ENCODE measurements at places on chromosomes 3 and 15.

- no peak for DNase-seq
Observed at GRCh38 chr3:115741650-115742049, 118.3 kb downstream of the GAP43 start.

GRCh38 chr15:41690636-41691035 is 30.4 kb downstream of the MGA start:
- DNase-seq: no peak

DNA sequence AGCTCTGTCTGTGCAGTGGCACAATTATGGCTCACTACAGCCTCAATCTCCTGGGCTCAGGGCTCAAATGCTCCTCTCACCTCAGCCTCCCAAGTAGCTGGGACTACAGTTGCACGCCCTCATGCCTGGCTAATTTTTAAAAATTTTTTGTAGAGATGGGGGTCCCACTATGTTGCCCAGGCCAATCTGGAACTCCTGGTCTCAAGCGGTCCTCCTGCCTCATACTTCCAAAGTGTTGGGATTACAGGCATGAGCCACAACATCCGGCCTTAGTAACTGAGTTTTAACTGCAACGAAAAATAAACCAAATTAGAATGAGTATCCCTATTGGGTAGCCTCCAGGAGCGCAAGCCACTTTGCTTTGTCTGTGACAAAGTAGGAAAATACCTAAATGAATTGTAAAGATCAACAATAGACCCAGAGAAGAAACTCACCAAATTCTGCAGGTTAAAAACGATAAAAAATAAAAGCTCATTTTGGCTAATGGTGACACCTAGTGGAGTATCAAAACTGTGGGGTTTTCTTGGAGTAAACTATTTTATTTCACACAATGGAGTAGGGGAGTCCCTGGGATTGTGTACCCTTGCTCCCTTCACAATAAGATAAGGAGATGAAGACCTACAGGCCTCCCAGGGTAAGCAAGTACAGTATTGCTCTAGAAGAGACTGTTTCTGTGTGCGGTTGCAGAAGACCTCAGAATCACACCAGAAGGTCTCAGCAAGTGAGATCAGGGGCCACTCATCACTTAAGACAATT is 21.0 kb upstream of the CA12 start:
- peak; percentile 70 for DNase-seq

DNA sequence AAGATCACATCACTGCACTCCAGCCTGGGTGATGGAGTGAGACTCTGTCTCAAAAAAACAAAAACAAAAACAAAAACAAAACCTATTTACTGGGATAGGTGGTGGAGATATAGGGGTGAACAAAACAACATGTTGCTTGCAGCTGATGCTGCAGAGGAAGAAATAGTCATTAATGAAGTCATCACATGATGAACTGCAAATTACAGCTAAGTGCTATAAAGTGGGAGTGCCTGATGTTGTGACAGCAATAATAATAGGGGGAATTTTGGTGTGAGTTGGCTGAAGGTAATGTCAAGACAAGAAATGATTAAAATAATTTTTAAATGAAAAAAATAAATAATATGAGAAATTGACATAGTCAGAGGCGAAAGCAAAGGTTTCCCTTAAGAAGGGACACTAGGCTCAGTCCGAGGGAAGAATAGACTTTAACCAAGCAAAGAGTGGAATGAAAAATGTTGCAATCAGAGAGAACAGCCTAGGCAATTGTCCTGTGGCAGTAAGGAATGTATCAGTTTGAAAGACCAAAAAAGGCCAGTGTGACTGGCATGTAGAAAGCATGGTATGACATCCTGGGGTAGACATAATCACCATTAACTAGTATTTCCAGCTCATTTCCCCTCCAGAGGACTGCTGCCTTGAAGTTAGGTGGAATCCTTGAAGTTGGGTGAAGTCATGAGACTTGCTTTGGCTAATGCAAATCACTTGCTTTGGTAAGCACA is 14.7 kb upstream of the PIK3CB start:
- DNase-seq: no peak

DNA sequence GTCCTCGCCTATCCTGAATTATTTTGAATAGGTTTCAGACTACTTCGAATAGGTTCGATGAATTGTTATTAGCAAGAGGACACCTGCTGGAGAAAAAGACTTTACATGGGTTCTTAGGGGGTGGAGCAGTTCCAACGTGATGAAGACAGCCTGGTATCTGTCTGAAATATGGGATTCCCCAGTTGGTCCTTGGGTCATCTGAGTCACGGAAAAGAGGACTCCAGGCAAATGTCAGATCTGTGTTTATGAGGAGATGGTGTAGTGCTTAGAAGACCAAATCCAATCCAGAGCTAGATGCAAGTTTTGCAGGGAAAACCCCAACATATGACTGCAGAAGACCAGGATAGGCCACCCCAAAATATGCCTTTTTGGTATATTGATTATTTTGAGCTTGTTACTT is 98.9 kb upstream of the IGSF10 start:
- no peak for DNase-seq

GRCh38 chr3:12695112-12695511 is 31.2 kb upstream of the RAF1 start:
- no peak for DNase-seq

DNA sequence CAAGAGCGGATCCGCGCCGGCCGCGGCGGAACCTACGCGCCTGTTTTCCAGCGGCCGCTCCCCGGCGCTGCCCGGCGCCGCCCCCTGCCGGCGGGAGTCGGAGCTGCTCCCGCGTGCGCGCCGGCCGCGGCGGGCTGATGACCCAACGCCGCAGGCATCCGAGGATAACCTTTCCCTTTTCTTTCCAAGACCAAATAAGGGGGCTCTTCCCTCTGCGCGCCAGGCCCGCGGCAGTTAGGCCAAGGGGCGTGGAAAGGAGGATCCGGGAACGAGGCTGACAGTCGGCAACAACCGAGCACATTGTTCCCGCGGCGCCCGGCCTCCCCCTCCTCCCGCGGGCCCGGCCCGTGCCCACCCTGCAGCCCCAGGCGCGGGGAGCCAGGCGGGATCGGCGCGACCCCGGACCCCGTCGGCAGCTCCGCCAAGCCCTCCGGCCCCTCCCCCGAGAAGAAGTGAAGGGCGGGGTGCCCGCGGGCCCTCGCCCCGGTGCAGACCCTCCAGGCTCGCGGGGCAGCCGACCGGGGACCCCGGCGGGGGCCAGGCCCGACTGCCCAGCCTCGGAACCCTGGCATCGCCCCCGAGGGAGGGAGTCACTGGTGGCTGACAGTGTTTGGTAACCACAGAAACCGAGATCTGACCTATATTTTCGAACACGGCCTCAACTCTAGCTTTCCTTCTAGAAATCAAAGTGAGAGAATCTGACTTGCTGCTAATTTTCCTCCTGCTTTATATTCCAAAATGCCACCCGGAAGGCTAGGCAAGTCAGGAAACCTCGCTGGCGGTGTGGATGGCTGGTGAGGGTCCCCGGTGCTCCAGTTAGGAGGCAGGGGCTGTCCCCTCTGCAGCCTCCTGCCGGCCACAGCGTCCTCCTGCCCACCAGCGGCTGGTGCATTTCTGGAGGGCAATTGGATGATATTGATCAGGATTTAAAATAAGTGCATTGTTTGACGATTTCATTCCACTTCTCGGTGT is 45.6 kb upstream of the SYNM start:
- peak; percentile 33 for DNase-seq

GRCh38 chr15:86375733-86376280 is 296.1 kb downstream of the AGBL1 start:
- DNase-seq: no peak

GRCh38 chr3:126661532-126662364 is 6.8 kb upstream of the TXNRD3 start:
- DNase-seq: no peak

GRCh38 chr3:59731943-59732342 is 682.1 kb upstream of the CFAP20DC start:
- DNase-seq: no peak

GRCh38 chr3:46690798-46691197 is 2.7 kb downstream of the ALS2CL start:
- DNase-seq: no peak

DNA sequence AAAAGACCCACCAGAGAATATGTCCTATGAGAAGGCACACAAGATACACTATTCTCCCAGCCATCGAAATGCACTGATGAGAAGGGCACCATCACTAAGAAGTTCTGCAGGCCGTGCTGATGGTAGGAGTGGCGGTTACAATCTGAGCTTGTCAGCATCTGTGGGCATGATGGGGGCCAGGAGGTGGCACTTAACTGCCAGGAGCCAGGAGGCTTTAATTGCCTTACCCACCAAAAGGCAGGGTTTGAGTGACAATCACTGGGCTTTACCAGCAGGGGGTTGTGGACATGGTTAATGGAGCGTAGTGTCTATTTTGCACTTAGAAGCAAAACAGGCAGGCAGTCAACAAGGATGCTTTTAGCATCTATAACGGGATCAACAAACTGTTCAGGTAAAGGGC is 16.0 kb upstream of the SQOR start:
- DNase-seq: no peak

DNA sequence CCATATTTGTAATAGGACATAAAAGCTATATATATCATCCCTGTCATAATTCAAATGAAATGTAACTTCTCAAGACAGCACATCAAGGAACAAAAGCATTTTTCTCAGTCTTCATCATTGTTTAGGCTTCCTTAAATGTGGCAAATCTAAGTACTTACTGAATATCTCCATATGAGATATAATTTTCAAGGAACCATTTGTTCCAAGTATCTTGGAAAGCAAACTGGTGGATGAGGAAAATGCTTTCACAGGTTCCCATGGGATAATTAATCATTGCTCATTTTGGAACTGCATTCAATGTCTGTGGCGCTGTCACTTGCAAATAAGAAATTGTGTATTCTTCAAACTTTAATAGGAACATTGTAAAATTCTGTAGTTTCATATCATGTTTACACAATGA is 52.6 kb upstream of the ZNF385D start:
- DNase-seq: no peak

All from NCI-H1105 treated with DMSO at 0.1 percent for 48 hours (cell line).